NCI-H187 (cell line): ENCODE measurements at places on chromosomes 5 and 9.

- DNase-seq: no peak
These were observed 220.3 kb upstream of the IER5L start for GRCh38 chr9:129398101-129398960.

- DNase-seq: no peak
These were observed 51.9 kb downstream of the NEK6 start for GRCh38 chr9:124309667-124310084.

DNA sequence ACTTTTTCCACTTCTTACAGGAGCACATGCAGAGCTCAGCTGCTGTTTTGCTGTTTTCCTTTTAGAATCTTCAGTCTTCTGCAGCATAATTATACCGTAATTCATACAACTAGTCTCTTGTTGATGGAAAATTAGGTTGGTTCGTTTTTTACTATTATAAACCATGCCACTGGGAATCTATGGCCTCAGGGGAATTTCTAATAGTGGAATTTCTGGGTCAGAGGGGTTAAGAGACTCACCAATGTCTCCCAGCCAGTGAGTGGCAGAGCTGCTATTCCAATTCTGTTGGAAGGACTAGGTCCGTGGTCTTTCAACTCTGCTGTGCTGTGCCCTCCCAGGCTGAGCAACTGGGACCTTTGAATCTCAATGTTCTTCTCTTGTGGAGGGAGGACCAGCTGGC, 282.5 kb downstream of the ZSWIM6 start:
- no peak for DNase-seq

- no peak for DNase-seq
These were observed 68.3 kb downstream of the DCP2 start for GRCh38 chr5:113044776-113045465.

GRCh38 chr5:33271606-33272005, 169.2 kb upstream of the TARS1 start:
- no peak for DNase-seq

GRCh38 chr5:93793159-93793781, 51.9 kb upstream of the POU5F2 start:
- DNase-seq: no peak

- DNase-seq: no peak
These were observed 266.0 kb downstream of the EFNA5 start for GRCh38 chr5:107404595-107405374.

- DNase-seq: no peak
These were observed 462.9 kb downstream of the DMRT2 start for GRCh38 chr9:1513105-1513504.

GRCh38 chr9:129558063-129558550, 62.8 kb downstream of the C9orf50 start:
- DNase-seq: no peak

DNA sequence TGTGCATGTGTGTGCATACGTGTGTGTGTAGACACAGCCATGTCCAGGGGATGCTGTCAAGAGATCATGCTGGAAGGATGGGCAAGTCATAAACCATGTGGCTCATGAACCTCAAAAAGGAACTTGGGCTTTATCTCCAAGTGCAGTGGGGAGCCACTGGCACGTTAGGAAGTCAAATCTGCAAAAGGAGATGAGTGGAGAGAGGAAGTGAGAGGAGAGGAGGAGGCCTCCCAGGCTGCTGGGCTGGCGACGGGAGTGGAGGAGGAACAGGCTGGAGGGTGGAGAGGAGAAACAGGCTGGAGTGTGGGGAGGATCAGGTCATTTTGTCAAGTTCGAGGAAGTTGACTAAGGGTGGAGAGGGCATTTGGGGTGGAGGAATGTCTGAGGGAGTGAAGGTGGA, 29.2 kb upstream of the TIFAB start:
- DNase-seq: no peak

DNA sequence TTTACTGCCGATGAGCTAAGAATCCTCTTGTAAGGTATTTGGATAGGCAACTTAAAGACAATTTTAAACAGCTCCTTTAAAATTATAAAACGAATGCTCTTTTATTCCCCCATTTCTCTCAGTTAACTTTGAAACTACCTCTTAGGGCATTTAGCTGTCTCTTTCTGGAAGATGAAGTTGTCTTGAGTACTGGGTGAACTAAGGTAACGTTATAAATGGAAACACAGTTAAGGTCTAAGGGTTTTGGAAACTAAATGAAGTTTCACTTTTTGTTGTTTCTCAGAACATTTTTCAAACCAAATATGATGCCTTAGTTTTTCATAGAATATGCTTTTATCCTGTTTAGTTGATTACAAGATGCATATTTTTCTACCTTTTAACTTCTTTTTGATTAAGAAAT, 6.8 kb downstream of the UBE2R2 start:
- no peak for DNase-seq
